Activated CD4-positive, alpha-beta T cell treated with anti-CD3 and anti-CD28 coated beads, Interleukin-2, amount 50 U/mL, for 4 hours (primary cell): ENCODE measurements at places on chromosomes 2 and 18.

- DNase-seq = peak; percentile 17
These were observed 6.3 kb upstream of the ADGRF3 start for GRCh38 chr2:26352892-26353291.

DNA sequence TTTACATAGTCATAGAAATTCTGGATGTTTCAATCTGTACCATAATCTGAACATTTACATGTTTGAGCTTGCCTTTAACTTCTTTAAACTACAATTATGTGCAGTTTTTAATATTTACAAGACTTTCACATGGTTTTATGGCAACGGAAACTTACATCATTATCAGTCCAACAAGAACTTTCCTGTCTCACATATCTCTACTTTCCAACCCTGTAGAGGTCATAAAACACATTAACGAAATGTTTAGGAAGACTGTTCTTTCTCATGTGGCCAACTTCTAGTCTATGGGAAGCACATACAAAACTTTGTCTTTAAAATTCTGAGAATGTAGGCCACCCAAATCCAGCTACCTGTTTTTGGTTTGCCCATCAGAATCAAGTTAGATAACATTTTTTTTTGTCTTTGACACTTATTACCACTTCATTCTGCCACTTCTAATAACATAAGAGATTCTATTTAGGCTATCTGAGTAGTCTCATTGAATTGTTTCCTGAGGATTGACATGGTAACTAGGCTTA is 693.2 kb downstream of the KCNJ3 start:
- no peak for DNase-seq

DNA sequence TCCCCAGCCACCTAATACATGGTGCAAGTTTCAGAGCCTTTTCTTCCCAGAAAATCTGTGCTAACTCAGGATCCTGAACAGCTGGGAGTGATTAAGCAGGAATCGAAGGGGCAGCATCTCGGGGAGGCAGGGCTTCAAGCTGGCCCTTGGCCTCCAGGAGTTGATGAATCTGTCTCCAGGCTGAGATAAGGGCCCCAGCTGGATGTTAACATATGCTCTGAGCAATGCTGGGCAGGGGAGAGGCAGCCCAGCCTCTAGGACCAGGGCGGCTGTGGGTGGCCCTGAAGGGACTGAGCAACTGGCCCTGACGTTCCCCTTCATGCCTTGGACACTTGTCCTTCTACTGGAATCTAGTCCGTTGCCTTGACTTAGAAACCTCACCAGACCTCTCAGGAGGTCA is 84.1 kb upstream of the EPC2 start:
- DNase-seq = no peak

GRCh38 chr2:172169611-172170010 is 66.9 kb upstream of the DLX2 start:
- DNase-seq = no peak

DNA sequence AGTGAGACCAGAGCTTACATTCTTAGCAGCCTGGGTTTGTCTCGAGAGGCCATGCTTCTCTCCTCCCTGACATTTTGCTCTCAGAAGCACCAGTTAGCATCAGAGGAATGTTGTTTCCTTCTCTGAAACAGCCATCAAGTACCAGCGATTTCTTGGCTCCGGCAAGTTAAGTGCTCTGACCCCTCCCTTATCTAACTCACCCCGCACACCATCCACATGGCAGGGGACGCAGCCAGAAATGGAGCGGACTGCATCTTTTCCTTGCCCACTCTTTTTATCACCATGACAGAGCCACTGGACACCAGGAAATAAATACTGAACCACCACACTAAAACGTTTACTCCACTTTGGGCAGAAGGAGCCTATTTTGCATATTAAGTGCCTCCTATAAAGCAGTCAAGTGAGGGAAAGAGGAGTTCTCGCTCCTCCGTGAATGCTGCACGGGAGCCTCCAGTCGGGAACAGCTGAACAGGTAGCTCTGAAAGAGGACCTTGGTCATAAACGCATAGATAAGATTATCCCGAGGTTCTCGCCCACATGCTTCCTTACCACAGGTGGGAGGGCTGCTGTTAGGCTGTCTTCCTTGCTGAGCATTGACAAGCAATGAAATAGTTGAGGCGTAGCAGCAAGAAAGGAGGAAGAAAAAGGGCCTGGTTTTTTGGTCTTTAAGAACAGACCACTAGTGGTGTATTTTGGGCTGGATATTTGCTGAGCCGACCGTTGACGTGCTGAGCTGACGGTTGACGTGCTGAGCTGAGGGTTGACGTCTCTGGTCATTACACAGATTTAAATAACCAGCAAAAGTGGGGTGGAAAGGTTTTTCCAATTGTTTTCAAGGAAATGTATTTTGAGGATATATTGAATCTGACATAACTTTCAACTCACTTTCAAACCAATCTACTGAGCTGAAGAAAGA is 71.4 kb upstream of the ITGB6 start:
- no peak for DNase-seq

- no peak for DNase-seq
These were observed 33.1 kb downstream of the DNMT3A start for GRCh38 chr2:25308599-25308998.

- DNase-seq = no peak
These were observed 199.6 kb downstream of the MGAT5 start for GRCh38 chr2:134453476-134453875.

- no peak for DNase-seq
These were observed 188.8 kb downstream of the TSN start for GRCh38 chr2:121944072-121944831.
